H4 (cell line): ENCODE measurements at places on chromosomes 6 and 20.

GRCh38 chr6:14120546-14120945 is 3.0 kb downstream of the CD83 start:
- DNase-seq, result no peak

DNA sequence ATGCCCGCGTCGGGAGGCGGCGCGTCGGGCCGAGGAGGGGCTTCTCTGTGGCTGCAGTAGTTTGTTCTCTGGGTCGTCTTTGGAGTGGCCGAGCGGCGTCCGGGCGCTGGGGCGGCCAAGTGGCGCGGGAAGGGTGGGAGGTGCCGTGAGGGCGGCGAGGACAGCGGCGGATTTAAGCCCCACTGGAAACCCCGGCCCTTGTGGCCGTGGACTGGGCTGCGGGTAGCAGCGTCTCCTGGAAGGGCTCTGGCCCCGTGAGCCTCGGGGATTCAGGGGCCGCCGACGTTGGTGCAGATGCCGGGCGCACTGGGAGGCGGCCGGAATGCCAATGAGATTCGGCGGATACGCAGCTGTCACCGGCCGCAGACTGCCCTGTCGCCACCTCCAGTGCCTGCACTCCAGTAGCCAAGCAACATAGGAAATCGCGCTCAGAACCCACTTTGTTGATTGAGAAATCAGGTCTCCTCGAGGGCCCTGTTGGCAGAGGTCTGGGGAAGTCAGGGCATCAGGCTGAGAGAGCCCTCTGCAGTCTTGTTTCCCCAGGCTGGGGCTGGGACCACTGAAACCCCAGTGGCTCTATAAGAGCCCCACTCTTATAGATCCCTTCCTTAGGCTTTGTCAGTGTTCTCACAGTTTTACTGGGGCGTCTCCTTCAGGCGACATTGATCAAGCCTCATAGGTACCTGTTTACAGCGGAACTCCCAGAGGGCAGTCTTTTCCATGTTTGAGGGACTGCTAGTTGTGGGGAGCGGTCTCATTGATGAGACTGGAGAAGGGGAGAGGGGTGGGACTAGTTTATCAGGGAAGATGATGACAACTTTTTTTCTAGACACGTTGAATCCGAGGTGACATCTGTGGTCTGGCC is 642 bp downstream of the GZF1 start:
- peak; percentile 9 for DNase-seq

GRCh38 chr6:87572883-87573282 is 16.9 kb downstream of the RARS2 start:
- DNase-seq, result no peak

GRCh38 chr6:148272597-148272996 is 70.0 kb upstream of the SASH1 start:
- no peak for DNase-seq

- no peak for DNase-seq
These were observed 110.2 kb downstream of the NKAIN2 start for GRCh38 chr6:123913863-123914262.

GRCh38 chr6:3305216-3305565 is 46.4 kb downstream of the PSMG4 start:
- DNase-seq, result no peak

- no peak for DNase-seq
These were observed 2.8 kb downstream of the TBPL1 start for GRCh38 chr6:133955582-133956415.

DNA sequence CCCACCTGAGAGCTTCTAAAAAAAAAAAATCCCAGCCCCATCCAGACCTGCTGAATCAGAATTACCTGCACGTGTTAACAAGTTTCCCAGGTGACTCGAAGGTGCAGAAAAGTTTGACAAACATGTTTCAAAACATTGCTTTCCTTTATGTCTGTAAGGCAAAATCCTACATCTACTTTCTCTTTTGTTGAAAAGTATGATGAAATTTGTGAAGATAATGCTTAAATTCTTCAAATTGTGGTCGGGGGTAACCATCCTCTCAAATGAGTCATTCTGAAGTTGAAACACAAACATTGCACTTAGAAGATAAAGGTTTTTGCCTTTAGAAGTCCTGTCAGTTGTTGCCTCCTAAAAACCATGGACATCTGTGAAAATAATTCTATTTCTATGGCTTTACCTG is 429.7 kb downstream of the EPHA7 start:
- no peak for DNase-seq

DNA sequence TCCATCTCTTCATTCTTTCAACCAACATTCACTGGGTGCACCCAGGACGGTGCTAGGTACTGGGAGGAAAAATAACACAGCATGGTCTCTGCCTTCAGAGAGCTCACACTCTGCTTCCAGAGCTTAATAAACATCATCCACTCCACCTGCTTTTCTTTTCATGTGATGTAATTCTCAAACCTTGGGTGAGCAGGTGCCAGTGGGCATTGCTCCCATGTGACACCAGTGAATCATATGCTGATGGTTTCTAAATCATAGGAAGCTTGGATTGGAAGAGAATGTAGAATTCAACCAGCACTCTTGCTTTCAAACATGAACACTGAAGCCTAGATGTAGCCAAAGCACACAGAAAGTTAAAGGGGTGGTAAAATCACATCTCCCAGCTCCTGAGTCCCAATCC is 189.8 kb downstream of the FOXA2 start:
- no peak for DNase-seq

DNA sequence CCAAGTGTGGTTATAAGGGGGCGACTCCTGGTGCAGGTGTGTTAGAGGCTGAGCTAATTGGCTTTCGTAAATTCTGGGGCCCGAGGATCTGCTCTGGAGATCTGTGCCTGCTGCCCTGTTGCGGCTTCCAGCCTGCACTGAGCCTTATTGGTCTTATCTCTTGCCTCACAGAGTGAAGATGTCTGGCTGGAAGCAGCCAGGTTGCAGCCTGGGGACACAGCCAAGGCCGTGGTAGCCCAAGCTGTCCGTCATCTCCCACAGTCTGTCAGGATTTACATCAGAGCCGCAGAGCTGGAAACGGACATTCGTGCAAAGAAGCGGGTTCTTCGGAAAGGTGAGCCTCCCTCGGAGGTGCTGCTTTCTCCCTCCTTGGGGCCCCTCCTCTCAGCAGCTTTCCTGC is 20.0 kb downstream of the PRPF6 start:
- no peak for DNase-seq

GRCh38 chr6:16514249-16514648 is 247.0 kb downstream of the ATXN1 start:
- peak; percentile 41 for DNase-seq

GRCh38 chr6:83505356-83505755 is 7.0 kb upstream of the PRSS35 start:
- no peak for DNase-seq

GRCh38 chr6:158703837-158704822 is 54.3 kb downstream of the SYTL3 start:
- peak; percentile 12 for DNase-seq

- DNase-seq, result no peak
These were observed 50.7 kb upstream of the FAM210B start for GRCh38 chr20:56308036-56308435.
